GM04504 (cell line): ENCODE measurements at places on chromosomes 7 and 10.

- DNase-seq: no peak
Measured at GRCh38 chr10:16581202-16581601, 59.5 kb upstream of the C1QL3 start.

DNA sequence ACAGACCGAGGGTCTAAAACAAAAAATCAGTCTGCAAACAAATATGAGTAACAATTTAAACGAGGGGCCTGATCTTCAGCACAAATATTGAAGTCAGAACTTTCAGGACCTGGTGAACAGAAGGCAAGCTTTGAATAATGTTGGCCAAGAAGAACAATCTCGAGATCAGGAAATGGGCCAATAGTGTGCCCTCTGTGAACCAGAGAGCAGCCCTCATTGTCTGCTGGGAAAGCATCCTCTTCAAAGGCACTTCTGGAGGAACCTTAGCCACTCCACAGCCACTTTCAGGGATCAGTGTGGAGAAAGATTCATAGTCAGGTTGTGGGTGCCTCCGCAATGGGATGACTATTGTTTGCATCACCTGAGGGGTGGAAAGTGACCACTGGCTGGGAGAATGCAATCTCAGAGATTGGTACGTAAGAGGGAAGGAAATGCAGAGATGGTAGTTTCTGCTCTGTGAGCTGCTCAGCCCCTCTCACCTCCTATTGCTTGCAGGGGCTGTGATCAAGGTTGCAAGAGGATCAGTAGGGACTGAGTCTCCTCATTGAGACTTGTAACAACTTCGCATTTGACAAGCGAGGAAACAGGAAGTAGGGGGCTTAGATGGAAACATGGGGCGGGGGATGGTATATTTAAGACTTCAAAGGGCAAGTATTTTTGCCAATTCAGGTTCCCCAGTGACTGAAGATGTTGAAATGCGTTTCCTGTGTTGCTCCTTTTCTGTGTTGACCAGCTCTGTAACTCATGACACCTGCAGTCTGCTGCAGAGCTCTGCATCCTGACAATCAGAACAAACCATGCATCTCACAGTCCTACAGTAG lies 28.4 kb upstream of the IFRD1 start:
- DNase-seq: no peak

GRCh38 chr10:35498693-35499092 lies 106.4 kb upstream of the GJD4 start:
- no peak for DNase-seq

- DNase-seq: no peak
Measured at GRCh38 chr10:122181041-122181732, 89.9 kb upstream of the BTBD16 start.

- DNase-seq: no peak
Measured at GRCh38 chr10:110833941-110834628, 37.6 kb upstream of the PDCD4 start.

DNA sequence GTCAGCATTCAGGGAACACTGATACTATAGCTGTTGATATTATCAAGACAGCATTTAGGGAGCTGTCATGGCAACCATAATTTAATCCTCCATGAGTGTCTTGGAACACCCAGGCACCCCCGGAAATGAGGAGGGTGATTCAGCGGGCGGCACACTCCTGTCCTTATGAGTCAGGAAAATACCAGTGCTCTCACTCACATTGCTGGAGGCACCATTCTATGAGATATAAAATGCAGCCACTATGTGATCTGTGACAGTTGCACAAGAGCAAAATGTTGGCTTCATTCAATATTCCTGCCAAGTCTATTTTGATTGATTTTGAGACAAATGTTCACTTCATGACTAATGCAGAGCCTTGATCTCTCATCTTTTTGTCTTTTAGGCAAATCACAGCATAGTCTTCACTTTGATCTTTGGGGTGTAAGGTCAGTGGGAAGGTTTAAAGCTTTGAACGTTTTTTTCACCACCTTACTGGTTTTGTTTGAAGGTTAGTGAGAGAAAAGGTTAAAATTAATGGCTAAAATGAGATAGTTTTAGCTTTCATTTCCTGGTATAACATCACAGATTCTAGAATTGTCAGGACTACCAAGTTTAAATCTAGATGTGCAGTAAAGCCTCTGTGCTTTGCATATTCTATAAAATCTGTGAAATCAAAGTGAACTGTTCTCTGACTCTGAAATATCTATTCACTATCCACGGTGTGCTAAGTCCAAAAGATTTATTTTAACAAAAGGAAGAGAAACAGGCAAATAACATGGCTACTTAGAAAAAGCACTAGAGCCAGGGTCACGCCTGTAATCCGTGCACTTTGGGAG lies 12.4 kb upstream of the ARHGAP12 start:
- peak; percentile 94 for DNase-seq

DNA sequence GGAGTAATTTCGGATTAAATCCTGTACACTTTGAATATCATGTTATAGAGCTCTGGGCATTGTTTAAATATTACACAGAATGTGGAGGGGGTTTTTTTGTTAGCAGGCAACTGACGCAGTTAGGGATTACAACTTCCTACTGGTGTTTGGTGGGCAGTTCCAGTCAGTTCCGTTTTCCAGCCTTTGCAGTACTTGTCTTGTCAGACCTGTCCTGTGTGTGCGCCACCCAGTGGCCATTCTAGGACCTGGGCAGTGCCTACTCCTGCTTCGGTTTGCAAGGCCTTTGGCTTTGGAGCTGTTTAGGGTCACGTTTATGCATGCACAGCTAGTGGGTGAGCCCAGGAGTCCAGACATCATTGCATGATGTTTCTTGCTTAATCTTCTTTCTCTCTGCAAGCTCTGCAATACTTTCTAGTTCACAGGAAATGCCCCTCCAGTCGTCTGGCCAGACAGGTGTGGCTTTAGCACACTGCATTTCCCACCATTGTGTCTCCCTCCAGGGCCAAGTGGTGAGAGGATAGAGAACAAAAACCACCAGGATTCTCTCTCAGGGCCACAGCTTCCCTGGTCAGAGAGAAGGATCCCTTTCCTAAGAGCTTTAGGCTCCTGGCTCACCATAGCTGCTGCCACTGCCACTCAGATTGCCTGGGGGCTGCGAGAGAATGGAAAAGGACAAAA lies 96.5 kb upstream of the TARP start:
- peak; percentile 54 for DNase-seq

DNA sequence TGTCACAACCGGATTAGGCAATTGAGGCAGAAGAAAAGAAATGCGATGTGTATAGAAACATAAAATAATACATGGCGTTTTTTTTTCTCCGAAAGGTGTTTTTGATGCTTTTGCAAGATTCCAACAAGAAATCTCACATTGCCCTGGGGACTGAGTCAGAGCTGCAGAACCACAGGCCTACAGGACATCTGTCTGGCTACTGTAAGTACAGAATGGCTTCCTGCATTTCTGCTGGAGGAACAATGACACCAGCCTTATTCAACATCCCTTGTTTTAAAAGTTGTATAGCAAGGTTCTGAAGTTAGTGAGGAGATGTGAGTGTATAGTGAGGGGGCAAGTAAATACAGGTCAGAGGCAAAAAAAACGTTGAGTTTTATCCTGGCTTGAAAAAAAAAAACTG lies 256.4 kb downstream of the ABCA13 start:
- no peak for DNase-seq

- DNase-seq: no peak
Measured at GRCh38 chr10:99582255-99582770, 37.9 kb downstream of the SLC25A28 start.

DNA sequence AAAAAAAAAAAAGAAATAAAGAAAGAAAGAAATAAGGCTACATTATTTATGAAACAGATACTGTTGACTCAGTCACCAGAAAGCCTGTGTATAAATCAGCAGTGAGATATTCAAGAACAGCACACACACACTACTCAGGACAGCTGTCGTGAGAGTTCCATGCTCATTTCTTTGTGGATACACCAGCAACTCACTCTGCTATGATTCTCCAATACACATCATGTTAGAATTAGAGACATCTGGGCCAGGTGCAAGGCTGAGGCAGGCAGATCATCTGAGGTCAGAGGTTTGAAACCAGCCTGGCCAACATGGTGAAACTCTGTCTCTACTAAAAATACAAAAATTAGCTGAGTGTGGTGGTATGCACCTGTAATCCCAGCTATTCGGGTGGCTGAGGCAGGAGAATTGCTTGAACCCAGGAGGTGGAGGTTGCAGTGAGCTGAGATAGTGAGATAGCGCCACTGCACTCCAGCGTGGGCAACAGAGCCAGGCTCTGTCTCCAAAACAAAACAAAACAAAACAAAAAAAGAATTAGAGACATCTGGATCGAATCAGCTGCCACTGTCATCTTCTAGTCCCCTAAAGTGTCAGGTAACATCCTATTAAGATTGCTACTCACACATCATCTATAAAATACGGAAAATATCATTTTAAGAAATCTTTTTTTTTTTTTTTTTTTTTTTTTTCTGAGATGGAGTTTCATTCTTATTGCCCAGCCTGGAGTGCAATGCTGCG lies 11.2 kb upstream of the NUPR2 start:
- DNase-seq: no peak

DNA sequence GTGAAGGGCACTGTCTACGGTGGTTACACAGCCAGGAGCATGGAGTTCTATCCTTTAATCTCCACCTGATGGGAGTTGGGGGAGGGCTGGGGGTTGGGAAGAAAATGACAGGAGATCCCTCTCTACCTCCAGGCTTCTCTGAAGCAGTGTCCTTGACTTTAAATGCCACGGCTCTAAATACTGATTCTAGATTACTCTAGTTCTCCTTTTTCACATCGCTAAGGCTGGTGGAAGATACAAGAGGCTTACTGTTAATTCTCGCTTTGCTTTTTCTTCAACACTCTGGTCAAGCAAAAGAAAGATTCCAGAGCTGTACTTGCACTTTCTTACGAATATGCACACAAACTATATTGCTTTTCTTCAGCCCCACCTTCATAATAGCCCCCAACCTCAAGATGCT lies 30.5 kb downstream of the ARL3 start:
- no peak for DNase-seq

GRCh38 chr10:69577268-69578232 lies 4.3 kb upstream of the NEUROG3 start:
- DNase-seq: no peak

DNA sequence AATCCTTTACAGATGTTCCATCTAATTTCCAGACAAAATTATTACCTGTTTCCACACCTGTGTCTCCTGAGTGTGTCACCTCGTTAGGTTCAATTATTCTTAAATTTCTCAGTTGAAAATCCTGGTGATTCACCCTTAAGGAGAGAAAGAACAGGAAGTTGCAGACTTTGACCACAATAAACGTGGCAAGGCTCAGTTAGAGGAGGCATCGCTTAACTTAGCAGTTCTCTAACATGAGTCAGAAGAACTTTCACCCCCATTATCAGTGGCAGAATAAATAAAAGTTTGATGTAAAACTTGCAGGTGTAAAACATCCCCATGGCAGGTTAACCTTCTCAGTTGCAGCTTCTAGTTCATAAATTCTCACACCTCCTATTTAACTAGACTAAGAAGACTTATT lies 8.3 kb downstream of the XPNPEP1 start:
- no peak for DNase-seq

DNA sequence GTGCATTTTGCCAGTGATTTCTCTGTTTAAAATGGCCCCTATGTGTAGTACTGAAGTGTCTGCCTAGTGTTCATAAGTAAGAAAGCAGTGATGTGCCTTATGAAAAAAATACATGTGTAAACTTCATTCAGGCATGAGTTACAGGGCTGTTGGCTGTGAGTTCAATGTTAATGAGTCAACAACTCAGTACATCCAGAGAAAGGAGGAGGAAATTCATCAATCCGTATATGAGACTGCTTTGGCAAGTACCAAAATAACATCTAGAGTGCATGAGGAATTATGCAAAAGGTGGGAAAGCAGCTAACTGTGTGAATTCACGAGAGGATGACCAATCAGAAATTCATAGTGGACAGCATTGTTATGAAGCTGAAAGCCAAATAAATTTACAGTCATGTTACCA lies 255.6 kb downstream of the ZEB1 start:
- DNase-seq: no peak

DNA sequence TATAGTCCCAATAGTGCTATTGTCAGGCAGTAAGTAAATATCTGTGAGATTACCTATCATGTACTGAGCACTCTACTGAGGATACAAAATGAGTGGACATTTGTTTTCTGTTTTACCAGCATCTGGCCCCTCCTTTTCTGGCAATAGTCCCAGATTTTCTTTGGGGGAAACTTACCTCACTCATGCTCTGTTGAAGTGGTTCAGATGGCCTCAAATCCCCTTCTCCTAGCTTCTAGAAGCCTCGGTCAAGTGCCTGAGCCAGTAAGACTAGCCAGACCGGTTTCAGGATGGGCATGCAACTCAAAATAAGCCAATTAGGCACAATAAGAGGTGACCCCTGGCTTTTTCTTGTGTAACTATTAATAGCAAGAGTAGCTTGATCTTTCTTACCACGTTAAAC lies 19.7 kb downstream of the TRDMT1 start:
- DNase-seq: no peak

DNA sequence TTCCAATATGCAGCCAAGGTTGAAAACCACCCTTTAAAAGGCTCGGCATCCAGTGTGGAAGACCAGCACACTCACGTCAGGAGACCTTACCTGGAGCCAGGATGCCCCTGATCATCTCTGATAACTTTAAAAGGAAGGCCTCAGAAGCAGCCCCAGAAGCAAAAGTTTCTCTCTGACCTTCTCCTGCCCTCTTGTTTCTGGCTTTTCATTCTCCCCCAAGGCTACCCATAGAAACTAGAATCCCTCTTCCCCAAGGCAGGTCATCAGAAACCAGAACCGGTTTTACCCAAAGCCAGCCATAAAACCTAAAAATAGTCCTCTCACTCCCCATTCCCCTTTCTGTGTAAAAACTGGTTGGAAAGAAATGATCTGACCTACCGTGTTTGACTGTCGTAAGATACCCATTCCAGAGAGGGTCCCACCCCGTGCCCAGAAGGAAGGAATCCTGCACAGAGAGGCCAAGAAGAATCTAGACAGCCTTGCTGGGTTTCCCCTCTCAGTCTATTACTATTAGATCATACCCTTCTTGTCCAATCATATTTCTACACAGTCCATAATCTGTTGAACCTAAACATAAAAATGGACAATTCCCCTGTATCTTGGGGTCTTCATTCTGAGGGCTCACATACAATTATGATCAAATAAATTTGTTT lies 17.5 kb upstream of the TSPAN14 start:
- DNase-seq: no peak
